Cerebellar nuclear complex (tissue), 1 donor: ENCODE measurements at places on chromosomes 13 and 19.

- no peak for DNase-seq
These were observed 1.8 kb downstream of the TMEM91 start for GRCh38 chr19:41377977-41378709.

- no peak for DNase-seq
These were observed 284.1 kb downstream of the ITGBL1 start for GRCh38 chr13:101736566-101736965.

DNA sequence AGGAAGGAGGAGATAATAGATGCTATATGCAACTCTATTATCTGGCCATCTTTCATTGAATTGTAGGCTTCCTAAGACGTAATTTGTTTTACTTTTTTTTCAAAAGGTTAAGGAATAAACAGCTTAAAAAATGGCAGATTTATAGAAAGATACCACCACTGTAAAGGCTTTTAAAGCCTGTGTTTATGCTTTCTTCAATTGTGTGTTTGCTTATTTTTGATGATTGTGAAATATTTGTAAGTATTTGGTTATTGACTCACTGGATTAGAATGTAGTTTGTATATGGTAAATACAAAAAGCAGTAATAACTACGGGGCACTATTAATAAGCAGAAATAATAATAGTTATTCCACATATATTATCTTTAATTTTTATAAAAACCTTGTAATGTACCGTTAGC is 437.9 kb downstream of the KLF5 start:
- DNase-seq: no peak

GRCh38 chr19:44689290-44690130 is 9.4 kb upstream of the CEACAM16 start:
- DNase-seq: no peak

DNA sequence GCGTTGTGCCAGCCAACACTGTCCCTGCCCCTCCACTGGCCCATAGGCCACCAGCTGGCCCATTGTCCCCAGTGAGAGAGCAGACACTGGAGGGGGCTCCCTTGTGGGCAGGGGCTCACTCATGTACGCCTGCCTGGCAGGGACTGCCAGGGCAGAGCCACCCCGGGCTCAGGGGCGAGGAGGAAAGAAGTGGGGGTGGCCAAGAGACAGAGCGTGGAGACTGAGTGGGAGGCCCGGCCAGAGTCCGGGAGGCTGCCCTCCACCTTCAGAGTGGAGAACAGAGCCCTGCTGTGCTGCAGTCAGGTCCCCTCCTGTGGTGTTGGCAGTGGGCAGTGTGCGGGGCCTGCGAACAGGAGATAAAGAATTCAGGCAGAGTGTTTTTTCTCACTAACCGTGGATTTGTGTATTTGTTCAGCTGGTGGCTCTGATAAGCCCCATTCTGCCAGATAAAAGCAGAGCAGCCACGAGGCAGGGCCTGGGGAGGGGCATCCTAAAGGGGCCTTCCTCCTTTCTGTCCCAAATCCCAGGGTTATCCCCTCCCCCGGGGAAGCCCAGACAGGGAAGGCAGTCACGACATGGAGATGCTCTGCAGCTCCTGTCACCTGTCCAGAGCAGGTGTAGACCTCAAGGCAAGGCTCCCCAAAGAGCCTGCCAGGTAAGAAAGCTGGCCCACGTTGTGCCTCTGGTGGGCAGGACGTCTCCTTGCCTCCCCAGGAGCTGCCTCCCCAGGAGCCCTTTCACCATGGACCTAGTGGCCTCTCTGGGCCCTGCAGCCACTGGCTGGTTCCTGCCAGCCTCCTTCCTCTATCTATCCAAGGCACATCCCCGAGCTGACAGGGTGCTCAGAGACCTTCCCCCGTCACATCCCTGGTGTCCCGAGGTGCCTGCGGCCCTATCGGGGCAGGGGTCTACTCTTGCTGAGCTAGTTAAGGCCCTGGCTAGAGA is 33.0 kb downstream of the LYL1 start:
- no peak for DNase-seq

- no peak for DNase-seq
These were observed 50.5 kb upstream of the ZNF429 start for GRCh38 chr19:21454901-21455300.

GRCh38 chr13:76634431-76635191 is 251.6 kb downstream of the KCTD12 start:
- DNase-seq: no peak

DNA sequence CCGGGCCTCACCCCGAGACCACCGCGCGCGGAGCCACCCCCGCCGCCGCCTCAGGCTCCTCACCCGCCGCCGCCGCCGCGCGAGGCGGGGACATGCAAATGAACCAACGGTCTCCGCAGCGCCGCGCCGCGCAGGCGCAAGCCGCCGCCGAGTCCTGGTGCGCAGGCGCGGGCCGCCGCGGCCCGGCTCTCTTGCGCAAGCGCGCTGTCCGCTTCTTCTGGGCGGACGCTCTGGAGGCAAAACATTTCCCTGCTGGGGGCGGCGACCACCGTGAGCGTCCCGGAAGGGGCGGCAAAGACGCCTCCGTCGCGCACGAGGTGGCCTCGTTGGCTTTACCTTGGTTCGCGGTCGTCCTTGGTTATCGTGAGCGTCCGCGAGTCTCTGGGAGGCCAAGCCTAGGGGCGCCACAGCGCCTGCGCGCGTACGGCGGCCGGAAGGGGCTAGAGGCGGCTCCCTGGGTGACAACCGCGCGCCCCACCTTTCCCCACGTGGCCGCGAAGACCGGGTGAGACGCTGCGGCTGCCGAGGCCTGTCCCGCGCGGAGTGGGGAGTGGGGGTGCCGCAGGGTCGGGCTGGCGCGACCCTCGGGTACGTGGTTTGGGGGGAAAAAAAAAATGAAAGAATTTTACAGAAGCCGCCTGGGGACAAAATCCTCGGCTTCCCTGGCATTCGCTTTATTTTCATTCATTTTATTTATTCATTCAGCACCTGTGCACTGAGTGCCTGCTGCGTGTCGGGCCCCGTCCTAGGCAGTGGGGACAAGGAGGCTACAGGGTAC is at the start of the genes ARMC6 and SUGP2:
Gene ARMC6, plus strand, starts transcription at position 178 of the 778 bp plus-strand sequence. CDS start 607 bp downstream, outside the sequence.
Gene SUGP2, minus strand, starts transcription at position 92 of the 778 bp plus-strand sequence. CDS start 2,446 bp downstream, outside the sequence.
- DNase-seq: peak; percentile 61

DNA sequence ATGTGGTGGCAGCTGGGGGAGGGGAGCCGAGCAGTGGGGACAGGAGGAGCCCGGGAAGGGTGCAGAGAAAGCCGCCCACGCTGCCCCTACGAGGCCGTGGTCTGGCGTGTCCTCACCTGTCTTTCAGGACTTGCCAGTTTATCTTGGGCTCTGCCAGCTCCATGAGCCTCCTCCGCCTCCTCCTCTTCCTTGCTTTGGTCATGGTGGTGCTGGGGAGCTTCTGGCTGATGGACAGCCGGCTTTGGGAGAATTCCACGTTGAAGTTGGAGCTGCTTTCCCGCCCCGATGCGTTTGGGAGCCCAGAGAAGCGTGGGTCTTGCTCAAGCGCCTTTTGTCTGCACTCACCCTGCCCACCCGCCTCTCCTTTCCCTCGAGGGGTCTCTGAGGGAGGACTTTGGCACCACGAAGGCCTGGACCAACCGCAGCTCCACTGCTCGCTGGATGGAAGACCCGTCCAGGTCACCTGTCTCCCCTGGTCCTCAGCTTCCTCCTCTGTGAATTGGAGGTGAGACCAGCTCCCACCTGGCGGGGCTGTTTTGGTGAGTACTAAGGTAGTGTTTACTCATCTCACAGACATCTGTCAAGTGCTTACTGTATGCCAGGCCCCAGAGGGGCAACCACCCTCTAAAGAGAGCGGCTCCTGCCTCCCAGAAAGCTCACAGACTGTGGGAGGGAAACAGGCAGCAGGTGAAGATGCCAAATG is 29.7 kb upstream of the MIER2 start:
- DNase-seq: no peak

DNA sequence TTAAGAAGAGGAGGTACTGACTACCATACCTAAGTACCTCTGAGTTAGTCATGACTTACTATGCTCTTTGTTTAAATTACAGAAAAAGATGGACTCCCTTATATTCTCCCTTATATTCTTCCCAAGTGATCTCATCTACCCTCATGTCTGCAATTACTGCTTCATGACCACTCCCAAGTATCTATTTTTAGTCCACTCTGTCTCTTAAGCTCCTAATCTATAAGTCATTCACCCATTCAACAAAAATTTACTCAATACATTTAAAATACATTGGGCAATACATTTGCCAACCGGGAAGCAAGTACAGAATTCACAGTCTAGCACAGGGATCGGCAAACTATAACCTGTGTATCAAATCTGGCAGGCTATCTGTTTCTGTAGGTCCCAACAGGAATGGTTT is 42.6 kb downstream of the KPNA3 start:
- DNase-seq: no peak

GRCh38 chr19:50500060-50500752 is 10.8 kb downstream of the JOSD2 start:
- DNase-seq: no peak

DNA sequence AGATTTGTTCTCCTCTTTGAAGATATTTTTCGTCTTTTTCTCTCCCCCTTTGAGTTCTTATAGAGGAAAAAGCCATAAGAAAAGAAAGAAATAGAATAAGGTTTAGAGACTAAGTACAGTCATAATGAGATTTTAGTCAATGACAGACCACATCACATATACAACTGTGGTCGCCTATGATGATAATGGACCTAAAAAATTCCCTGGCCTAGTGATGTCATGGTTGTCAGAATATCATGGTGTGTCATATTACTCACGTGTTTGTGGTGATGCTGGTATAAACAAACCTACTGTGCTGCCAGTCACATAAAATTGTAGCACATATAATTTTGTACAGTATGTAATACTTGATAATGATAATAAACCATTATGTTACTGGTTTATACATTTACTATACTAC is 1096.1 kb downstream of the OLFM4 start:
- DNase-seq: no peak

GRCh38 chr19:20503476-20503875 is 62.1 kb downstream of the ZNF737 start:
- no peak for DNase-seq

DNA sequence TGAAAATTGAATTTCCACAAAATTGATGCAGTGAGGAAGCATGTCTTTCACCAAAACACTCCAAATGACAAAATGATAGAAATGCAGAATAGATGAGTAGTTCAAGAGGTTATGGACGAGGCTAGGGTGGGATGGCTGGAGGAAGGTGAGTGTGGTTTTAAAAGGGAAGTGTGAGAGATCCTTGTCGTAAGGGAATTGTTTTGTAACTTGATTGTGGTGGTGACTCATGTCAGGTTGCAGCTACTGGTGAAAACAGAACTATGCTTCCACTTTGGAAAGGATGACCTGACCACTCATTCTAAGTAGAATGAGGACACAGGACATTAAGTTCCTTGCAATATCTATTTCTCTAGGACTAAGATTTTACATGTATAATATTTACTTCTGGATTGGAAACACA is 345.7 kb downstream of the MTUS2 start:
- no peak for DNase-seq

- no peak for DNase-seq
These were observed 412.5 kb upstream of the PCDH9 start for GRCh38 chr13:67642657-67643056.

DNA sequence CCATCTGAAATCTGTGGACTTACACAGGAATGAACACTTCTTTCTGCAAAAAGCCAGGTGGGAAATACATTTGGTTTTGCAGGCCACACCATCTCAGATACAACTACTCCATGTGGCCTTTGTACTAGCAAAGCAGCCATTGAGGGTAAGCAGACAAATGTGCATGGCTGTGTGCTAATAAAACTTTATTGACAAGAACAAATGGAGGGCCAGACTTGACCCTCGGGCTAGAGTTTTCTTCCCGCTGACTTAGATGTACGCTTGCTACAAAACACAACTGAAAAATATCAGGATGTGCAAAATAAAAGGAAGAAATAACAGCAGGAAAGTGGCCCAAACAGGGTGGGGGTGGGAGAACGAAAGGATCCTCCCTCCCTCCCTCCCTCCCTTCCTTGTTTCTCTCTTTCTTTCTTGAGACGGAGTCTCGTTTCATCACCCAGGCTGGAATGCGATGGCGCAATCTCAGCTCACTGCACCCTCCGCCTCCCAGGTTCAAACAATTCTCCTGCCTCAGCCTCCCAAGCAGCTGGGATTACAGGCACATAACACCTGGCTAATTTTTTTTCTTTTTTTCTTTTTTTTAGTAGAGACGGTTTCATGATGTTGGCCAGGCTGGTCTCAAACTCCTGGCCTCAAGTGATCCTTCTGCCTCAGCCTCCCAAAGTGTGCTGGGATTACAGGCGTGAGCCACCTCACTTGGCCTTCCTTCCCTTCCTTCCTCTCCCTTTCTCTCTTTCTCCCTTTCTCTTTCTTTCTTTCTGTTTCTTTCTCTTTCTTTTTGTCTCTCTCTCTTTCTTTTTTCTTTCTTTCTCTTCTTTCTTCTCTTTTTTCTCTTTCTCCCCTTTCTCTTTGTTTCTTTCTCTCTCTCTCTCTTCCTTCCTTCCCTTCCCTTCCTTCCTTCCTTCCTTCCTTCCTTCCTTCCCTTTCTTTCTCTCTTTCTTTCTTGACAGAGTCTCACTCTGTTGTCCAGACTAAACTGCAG is 29.3 kb downstream of the CCL25 start:
- DNase-seq: no peak

GRCh38 chr13:69243366-69243765 is 864.3 kb upstream of the ATXN8OS start:
- DNase-seq: no peak
